ENCODE measurements at places on chromosomes 2 and 18. TPM values are rescaled to one million over a fixed set of nuclear protein-coding genes. Genes with fewer than 3 reads are reported as not detected.

The GALR1 gene
- not detected for total RNA-seq

The IL1F10 gene
- not detected for total RNA-seq

The SAG gene
- total RNA-seq, result not detected

The UPP2 gene
- total RNA-seq, result not detected

DNA sequence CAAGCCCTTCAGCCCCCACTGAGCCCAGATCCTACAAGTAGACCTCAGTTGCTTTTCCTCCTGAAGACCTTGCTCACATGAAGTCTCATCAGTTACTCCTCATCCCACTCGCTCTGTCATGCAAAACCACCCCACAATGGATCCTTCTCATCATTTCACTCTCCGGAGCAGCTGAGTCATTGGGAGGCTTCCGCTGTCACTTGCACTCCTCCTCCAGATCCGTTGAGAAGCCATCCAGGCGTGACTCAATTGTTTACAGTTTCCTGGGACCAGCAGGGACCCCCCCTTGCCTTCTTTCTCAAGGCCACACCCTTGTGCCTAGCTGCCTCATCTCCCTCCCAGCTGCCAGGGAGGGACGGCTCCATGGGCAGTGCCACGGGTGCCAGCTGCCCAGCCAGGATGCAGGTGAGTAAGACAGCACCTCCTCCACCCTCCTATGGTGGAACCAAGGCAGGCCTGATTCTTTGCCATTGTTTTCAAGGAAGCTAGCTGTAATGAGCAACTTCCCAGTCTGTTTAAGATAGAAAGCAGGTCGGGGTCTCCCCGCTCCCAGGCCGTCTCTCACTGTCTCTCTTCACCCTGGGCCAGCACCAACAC lies 16.3 kb downstream of the GPR55 start:
- DNase-seq, result peak; percentile 77
- peak overlapping the region; percentile 29 for H3K4me3 ChIP-seq
- peaks cover 36% of the 10 kb centered on the region for H3K4me1 ChIP-seq

- no peaks in the 10 kb centered on the region for H3K27me3 ChIP-seq
- no peak overlapping the region for H3K4me3 ChIP-seq
- no peak overlapping the region for H3K27ac ChIP-seq
- DNase-seq, result no peak
- H3K36me3 ChIP-seq, result no peaks in the 10 kb centered on the region
Measured at GRCh38 chr2:216103213-216103612, 5.9 kb upstream of the XRCC5 start.

DNA sequence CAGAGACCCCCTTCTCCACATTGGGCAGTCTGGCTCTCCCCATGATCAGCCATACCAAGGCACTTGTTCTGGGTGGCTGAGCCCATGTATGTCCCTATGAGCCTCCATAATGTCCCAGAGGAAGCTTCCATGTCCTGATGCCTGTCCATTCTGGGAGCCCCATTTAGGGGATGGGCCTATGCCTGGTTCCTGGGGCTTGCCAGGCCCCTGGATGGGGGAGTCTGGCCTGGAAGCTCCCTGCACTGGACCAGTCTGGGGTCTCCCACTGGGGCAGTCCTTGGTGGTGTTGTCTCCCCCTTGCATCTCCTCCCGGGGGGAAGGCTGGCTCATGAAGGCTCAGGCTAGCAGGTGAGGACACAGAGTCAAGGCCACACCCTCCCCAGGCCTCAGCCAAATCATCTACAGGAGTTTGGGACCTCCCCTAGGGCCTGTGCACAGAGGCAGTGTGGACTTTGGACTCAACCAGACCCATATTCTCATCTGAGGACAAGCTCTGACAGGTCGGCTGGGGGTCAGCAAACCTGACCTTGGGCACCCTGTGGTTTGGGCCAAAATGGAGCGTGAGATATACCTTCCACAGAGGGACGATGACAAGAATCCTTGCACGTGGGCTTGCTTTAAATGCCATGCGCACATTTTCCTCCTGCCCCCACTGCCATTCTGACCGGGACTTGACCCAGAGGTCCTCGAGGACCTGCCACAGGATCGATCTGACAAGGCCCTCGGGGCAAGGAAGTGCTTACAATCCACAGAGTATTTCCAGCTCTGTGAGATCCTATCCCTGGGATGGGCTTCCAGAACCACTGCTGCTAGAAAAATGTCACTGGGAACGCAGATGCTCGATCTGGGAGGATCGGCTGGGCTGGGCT lies 38.8 kb downstream of the INHBB start:
- no peak overlapping the region for H3K4me3 ChIP-seq
- no peaks in the 10 kb centered on the region for H3K36me3 ChIP-seq
- DNase-seq, result no peak
- no peak overlapping the region for H3K27ac ChIP-seq

- H3K4me3 ChIP-seq, result no peak overlapping the region
- peaks cover 20% of the 10 kb centered on the region for H3K4me1 ChIP-seq
- no peaks in the 10 kb centered on the region for H3K36me3 ChIP-seq
- DNase-seq, result no peak
Measured at GRCh38 chr2:196233805-196234475, 62.6 kb upstream of the STK17B start.

- H3K36me3 ChIP-seq, result no peaks in the 10 kb centered on the region
- DNase-seq, result no peak
- no peak overlapping the region for H3K4me3 ChIP-seq
- no peak overlapping the region for H3K27ac ChIP-seq
- H3K4me1 ChIP-seq, result no peaks in the 10 kb centered on the region
Measured at GRCh38 chr2:30139131-30139870, 7.5 kb upstream of the YPEL5 start.

DNA sequence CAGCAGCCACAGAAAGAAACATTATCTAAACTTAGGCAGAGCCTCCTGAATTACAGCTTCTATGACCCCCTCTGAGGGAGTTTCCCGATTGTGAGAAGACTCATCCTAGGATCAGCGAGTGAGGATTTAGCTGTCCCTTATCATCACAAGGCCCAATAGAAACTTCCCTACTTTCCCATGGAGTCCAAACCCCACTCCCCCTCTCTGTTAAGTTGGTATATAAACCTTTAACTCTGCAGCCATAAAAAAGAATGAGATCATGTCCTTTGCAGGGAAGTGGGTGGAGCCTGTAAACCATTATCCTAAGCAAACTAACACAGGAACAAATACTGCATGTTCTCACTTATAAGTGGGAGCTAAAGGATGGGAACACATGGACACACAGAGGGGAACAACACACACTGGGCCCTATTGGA lies 78.8 kb downstream of the MYL12B start:
- no peaks in the 10 kb centered on the region for H3K27me3 ChIP-seq
- H3K36me3 ChIP-seq, result no peaks in the 10 kb centered on the region

DNA sequence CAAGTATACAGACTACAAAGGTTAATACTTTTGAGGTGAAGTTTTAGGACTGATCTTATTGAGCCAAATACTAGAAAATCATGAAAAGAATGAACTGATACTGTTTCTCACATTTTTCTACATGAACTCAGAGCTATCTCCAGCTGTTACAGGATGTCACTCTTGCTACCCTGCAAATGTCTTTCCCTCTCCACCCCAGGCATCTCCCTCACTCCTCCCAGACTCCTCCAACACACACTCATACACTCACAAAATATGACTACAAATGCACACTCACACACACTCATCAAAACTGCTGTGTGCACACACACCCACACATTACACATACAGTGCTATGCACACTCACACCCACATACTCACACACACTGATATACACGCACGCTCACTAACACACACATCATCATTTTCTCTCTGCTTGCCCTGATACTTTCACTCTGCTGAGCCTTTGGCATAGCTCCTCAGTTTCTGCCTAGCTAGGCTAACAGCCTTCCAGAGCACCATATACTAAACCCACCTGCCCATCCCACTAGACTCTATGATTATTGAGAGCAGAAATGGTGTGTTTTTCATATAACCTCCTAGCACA lies 273.3 kb downstream of the CD226 start:
- H3K27me3 ChIP-seq, result no peaks in the 10 kb centered on the region
- H3K4me1 ChIP-seq, result no peaks in the 10 kb centered on the region
- no peak overlapping the region for H3K4me3 ChIP-seq

DNA sequence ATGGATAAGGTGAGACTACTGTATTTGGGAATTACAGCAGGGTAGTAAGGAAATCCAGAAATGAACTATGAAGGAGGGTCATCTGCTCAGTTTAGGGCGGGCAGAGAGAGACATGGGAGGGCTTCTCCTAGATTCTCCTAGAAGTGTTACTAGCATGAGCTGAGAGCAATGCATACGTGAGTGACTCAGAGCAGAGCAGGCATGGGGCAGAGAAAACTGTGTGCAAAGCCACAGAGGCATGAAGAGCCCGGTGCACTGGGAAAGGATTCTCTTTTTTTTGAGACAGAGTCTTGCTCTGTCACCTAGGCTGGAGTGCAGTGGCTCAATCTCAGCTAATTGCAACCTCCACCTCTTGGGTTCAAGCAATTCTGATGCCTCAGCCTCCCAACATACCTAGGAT lies 116.2 kb downstream of the SOCS6 start:
- DNase-seq, result no peak
- no peak overlapping the region for H3K4me3 ChIP-seq
- no peak overlapping the region for H3K27ac ChIP-seq
- H3K36me3 ChIP-seq, result no peaks in the 10 kb centered on the region
